ENCODE measurements at places on chromosomes 5 and 9. TPM values are rescaled to one million over a fixed set of nuclear protein-coding genes. Genes with fewer than 3 reads are reported as not detected.

The GGTA1 gene
- total RNA-seq, result not detected

The SLC46A2 gene
- not detected for total RNA-seq

The PHF24 gene
- under 0.01 TPM for total RNA-seq

The TAF11L8 gene
- total RNA-seq, result not detected

The C1QTNF2 gene
- total RNA-seq, result 0.28 TPM

The ANKRD31 gene
- 0.14 TPM for total RNA-seq

Measured in smooth muscle cell of bladder (primary cell).